ENCODE measurements at places on chromosomes 3 and 15.

DNA sequence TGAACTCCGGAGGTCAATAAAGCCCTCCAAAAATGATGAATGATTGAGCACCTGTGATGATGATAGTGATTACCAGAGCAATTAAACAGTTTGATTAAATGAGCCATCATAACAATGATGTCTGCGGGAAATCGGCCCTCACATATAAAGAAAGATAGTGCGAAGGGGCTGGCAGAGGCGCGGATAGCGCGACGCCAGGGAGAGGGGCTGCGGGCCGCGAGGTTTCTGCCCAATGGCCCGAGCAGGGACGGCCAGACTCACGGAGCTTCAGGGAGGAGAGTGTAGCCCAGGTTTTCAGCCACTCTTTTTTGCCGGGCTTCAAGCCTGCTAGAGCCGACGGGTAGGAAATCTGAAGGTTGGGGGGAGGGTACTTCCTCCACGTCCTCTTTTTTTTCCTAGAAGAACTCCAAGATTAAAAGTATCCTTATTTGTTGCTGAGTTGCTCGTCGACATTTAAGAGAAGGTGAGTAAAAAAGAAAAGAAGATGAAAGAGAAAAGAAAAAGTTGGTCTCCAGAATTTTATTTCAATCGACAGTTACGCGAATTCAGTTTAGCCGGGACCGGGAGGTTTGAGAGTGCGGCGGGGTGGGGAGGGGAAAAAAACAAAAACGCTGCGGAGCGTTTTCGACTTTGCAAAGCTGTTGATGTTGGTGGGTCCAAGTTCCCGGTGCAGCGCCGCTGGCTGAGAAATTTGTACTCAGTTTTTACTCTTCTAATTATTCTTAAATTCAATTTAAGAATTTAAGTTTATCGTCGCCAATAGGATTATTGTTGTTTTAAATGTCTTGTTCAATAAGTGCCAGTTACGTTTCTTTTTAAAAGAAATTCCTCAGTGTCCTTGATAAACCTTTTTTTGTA, 2.2 kb upstream of the MEIS2 start:
- DNase-seq: no peak

DNA sequence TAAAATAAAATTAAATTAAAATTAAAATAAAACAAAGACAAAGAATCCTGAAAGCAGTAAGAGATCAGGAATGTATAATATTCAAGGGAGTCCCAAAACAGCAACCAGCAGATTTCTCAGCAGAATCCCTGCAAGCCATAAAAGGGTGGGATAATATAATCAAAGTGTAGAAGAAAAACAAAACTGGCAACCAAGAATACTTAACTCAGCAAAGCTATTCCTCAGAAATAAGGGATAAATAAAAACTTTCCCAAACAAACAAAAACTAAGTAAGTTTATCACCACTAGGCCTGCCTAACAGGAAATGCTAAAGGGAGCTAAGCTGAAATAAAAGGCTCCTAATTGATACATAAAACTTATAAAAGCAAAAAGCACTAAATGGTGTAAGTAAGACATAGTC, 29.8 kb downstream of the THBS1 start:
- DNase-seq: no peak

GRCh38 chr3:109275702-109276293, 40.5 kb downstream of the DPPA2 start:
- DNase-seq: peak; percentile 56

DNA sequence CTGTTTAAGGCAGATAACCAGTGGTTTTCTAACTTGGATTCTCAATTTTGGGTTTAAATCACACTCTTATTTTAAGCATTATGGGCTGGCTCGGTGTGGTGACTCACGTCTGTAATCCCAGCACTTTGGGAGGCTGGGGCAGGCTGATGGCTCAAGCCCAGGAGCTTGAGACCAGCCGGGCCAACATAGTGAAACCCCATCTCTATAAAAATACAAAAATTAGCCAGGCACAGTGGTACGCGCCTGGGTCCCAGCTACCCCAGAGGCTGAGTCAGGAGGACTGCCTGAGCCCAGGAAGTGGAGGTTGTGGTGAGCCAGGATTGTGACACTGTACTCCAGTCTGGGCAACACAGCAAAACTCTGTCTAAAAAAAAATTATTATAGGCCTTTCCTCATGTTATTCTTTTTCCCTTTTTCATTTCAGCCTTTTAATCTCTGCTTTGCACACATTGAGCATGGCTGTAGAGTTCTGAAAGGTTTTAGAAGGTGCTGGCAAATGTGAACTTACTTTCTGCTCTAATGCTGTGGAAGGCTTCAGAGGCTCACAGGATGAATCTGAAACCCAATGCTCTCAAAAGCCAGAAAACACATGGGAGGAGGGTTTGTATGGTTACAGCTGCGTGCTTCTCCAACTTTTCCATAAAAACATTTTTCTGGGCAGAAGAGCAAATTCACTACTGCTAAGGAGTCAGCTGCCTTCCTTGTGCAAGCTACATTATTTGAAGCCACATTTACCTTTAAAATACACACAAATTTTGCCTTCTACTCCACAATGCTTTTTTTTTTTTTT, 32.5 kb downstream of the CHAC1 start:
- DNase-seq: no peak

GRCh38 chr15:100216182-100216581, 125.6 kb downstream of the ADAMTS17 start:
- no peak for DNase-seq

GRCh38 chr3:159866201-159866746, 122.4 kb upstream of the IL12A start:
- DNase-seq: no peak

- no peak for DNase-seq
These were observed 184.1 kb downstream of the LPP start for GRCh38 chr3:188338086-188338485.

DNA sequence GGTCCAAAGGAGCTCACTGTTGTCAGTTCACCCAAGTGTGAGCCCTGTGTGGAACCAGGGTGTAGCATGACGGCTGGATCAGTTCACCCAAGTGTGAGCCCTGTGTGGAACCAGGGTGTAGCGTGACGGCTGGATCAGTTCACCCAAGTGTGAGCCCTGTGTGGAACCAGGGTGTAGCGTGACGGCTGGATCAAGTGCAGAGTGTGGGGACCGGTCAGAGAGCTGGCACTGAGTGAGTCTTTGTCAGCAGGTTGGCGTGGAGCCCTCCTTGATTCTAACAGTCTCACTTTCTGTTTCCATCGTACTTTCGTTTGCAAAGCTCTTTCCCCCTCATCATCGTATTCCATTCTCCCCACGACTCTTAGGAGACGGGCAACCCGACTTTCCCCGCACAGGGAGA, 57.9 kb upstream of the DLG1 start:
- no peak for DNase-seq

DNA sequence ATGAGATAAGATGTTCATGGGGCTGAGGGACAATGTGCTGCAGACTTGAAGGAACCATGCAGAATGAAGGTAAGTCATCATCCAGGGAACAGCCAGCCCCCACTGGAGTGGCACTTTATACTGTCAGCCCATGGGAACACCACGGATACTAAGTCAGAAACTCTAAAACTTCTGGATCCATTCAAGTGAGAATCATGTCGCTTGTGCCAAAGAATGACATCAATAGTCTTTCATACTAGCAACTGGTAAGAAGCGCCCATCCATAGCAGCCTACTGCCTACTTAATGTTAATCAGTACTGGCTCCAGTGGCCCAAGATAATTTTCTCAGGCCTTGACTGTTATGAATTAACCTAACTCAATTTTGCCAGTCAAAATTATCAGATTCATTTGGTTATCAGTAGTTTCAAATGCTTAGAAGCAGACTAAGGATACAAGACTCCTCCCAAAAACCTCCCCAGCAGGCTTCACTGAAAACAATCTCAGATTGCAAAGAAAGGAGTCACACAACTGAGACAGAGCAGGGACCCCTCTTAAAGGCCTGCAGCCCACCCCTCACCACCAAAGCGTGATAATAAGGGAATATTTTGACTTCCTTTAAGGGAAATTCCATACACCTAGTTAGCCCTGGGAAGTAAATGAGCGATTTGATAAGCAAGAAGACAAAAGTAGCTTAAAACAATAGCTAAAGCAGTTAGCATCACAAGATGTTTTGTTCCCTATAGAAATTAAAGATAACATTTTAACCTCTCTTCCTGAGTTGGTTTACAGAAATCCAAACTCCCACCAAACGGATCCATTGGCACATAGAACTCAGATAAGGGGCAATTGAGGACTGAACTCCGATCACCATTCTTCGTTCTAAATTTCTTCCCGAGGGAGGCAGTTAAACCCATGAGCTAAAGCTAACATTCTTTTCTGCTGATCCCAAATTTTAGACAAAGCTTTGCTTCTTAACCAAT, 98.8 kb downstream of the TGFBR2 start:
- no peak for DNase-seq

DNA sequence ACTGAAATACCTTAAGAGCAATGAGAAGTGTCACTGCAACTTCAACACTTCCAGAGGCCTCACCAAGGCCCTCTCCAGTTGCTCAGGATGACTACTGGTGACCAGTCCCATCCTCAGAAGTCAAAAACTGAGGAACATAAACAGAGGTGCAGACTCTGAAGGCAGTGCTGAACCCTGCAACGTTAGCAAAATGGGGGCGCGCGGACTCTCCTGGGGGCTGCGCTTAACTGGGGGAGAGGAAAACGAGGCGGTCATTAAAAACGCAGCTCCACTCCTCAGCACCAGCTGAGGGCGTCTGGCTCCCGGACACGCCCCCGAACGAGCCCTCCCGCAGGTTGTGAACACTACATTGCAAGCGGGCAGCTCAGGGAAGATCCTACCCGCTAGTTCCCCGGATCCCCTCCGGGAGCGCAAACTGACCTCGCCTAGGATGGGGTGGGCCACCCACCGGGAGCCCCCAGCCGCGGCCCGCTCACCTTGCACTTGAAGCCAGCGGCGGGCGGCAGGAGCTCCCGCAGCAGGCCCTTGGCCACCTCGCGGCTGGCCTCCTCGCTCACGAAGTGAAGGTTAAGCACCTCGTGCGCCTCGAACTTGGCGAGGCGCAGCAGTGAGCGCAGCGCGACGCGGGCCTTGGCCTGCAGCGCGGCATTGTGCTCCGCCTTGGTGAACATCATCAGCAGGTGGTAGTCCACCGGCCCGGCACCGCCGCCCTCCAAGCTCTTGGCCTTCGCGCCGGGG, 711 bp downstream of the XXYLT1 start:
- DNase-seq: no peak

GRCh38 chr3:59728587-59728908, 678.7 kb upstream of the CFAP20DC start:
- no peak for DNase-seq

DNA sequence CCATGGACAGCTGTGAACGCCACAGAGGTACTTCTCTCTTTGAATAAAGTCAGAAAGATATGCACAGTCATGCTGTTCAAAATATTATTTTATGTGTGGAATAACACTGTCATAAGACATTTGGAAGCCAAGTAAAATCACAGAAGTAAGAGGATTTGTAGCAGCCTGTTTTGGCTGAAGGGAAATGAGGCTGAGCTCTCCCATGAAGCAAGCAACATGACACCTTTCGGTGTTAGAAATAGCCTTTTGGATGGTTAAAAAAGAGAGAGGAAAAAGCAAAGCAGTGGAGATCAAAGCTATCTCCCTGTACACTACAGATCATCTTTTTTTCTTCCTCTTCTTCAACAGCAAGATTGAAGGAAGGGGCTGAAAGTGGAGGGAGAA, 755.3 kb downstream of the ROBO1 start:
- no peak for DNase-seq

DNA sequence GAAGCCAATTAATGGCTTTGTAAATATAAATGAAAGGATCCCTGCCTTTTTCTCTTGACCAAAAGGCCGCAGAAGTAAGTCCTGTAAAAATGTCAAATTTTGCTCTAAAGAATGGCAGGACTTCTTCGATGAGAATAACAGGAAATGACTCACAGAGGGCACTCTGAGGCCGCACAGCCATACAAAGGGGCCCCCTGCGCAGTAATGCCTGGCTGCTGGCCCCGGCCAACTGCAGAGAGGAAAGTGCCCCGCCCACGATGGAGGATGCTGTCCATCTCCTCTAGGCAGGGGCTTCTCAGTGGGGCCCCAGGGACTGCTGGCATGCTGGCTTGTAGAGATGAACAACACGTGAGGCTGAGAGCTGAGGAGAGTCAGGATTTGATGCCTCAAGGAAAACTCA, 18.1 kb upstream of the SCN10A start:
- DNase-seq: no peak

DNA sequence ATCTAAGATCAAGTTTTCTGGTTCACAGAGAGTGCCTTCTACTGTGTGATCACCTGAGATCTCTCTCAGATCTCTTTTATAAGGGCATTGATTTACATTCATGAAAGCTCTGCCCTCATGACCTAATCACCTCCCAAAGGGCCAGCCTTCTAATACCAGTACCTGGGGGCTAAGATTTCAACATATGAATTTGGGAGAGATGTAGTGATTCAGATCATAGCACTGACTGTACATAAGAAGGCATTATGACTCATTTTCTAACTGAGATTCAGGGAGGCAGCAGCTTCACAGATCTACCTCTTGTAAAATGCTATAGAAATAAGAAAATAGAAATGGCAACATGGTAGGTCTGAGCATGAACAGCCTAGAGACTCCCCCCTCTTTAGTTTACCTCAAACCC, 39.6 kb downstream of the VGLL3 start:
- no peak for DNase-seq

GRCh38 chr3:194865615-194866014, 179.9 kb downstream of the FAM43A start:
- no peak for DNase-seq

DNA sequence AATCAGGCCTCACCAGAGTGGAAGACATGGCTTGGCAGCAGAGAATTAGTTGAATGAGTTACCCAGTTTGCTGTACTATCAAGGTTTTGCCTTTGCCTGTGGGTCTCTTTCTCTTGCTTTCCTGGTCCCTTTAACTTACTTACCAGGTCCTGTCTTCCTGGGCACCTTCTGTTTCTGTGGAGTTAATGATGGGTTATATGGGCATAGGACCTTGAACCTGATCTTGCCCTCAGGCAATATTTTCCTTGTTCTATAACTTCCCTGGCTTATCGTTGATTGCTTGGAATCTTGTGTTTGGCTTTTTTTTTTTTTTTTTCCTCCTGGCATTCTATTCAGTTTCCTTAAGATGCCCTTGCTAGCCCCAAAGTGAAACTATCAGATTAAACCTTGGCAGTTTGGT, 106.8 kb downstream of the HHLA2 start:
- no peak for DNase-seq

GRCh38 chr3:179801856-179802255, 149.0 kb downstream of the USP13 start:
- no peak for DNase-seq

DNA sequence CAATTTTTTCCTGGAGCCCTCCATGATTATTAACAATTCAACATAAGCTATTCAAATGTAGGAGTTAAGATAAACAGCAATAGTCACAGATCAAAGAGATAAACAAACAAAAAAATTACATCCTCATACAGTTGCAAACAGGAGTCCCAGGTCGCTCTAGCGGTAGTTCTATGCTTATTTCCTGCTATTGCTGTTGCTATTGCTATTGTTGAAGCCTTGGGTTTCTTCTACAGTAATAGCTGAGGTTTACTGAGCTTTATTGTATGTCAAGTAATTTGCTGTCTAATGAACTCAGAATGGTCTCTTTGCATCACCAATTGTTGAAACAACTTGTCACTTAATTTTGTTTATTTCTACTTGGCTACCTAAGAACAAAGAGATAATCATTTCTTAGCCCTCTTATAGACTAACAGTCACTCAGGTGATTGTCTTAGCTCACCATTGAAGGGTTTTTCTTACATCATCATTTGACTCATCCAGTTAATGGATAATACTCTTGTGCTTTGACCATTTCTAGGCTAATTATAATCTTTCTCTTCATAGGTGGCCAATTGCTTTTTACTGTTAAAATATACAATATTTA, 654.6 kb downstream of the MECOM start:
- no peak for DNase-seq
